Activated T-cell treated with anti-CD3 and anti-CD28 coated beads for 48 hours (primary cell): ENCODE measurements at places on chromosomes 16 and 17.

DNA sequence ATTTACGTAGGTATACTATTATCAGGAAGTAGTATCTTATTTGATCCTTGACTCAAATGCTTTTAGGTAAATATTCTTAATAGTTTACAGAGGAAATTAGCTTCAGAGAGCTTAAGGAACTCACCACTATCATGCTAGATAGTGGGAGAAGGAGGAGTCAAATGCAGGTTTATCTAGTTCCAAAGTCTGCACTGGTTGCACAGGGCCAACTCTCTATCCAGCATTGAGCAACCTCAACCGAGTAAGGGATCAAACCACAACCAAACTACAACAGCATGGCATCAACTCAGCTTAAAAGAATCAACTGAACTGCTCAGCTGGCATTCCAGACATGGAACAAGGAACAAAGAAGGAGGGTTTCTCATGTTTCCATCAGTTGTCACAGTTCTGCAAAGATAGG lies 306.0 kb downstream of the MAF start:
- no peak for DNase-seq

DNA sequence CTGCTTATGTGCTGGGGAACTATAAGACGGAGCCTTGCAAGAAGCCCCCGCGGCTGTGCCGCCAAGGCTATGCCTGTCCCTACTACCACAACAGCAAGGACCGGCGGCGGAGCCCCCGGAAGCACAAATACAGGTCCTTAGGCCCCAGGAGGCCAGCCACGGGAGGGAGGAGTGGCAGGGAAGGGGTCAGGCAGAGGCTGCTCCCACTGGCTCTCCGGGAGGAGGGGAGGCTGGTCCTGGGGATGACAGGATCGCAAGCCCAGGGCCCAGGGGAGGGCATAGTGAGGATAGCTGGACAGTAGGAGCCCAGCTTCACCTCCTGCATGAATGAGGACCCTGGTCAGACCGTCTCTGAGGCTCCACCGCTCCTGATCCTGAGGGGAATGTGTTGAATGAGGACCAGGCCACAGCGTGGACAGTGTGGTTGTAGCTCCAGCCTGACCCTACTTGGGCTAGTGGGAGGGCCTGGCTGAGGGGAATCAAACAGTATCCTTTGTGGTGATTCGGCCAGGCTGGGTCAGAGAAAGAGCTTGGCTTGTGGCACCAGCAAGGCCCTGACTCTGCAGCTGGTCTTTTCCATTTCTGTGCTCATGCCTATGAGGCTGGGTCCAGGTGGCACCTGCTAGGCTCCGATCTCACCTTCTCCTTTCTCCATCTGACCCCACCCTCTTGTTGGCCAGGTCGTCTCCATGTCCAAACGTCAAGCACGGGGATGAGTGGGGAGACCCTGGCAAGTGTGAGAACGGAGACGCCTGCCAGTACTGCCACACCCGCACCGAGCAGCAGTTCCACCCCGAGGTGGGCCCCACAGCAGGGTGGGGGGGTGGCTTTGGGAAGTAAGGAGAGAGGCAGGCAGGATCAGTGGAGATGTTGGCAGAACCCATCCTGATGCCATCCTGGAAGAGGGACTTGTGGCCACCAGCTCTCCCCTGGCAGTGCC lies 28.7 kb downstream of the UNK start:
- no peak for DNase-seq

- no peak for DNase-seq
Measured at GRCh38 chr16:63982110-63982509, 1139.8 kb downstream of the CDH11 start.

DNA sequence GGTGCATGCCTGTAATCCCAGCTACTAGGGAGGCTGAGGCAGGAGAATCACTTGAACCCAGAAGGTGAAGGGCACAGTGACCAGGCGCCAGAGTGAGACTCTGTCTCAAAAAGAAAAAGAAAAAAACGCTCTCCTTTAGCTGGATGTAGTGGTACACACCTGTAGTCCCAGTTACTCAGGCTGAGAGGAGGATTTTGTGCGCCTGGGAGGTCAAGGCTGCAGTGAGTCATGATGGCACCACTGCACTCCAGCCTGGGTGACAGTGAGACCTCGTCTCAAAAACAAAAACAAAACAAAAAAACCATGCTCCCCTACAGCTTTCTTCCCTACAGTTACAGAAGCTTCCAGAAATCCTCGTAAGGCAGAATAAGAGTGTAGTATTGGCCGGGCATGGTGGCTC lies 33.1 kb upstream of the ST6GALNAC1 start:
- no peak for DNase-seq

DNA sequence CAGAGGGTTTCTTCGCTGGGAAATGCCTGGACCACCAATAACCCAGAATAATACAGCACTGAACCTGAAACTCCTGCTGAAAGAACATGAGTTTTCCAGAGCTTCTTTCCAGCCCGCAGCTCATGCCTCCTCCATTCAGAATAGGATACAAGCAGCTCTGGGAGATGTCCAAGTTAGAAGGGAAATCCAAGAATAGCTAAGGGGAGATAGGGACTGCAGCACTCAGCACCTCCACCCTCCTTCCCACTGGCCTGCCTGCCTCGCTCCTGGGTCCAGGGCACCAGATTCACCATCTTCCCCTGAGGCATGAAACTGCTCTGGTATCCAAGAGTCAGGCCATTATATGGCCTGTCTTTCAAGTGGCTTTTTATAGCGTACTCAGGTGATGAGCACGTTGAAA lies 4.1 kb downstream of the KRT31 start:
- no peak for DNase-seq

GRCh38 chr16:57060323-57061083 lies 31.9 kb upstream of the CPNE2 start:
- no peak for DNase-seq

DNA sequence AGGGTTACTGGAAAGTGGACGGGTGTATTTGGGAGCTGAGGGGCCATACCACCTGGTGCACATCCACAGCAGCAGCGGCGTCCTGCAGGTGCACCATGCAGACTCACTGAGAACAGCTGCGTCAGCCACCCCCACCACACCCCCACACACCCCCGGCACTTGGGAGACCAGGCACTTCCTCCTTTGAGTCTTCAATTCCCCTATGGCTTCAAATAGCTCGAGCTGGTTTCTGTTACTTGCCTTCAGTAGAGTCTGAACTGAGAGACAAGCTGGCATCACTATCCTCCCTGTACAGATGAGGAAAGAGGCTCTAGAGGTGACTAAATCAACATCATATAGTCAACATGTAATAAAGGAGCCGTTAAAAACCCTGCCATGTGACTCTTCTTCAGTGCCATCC lies 15.4 kb downstream of the CUEDC1 start:
- DNase-seq = no peak
